Substantia nigra (tissue), 51 donors: ENCODE measurements at places on chromosomes 11 and 22.

DNA sequence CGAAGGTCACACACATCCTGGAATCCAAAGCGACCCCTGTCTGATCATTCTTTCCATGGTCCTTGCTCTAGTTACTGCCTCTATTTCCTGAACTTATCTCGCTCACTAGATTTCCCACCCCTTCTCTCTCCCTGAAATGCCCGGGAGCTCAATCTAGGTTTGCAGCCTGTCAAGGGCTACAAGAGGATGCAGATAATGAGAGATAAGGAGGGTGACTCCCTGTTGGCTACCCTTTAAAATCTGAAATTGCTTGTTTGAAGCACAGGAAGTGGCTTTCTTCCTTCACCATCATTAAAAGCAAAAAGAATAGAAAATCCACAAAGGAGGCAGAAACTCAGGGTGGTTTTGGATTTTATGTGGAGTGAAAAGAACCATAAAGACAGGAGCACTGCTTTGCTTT lies 13.0 kb upstream of the FLI1 start:
- DNase-seq: no peak

DNA sequence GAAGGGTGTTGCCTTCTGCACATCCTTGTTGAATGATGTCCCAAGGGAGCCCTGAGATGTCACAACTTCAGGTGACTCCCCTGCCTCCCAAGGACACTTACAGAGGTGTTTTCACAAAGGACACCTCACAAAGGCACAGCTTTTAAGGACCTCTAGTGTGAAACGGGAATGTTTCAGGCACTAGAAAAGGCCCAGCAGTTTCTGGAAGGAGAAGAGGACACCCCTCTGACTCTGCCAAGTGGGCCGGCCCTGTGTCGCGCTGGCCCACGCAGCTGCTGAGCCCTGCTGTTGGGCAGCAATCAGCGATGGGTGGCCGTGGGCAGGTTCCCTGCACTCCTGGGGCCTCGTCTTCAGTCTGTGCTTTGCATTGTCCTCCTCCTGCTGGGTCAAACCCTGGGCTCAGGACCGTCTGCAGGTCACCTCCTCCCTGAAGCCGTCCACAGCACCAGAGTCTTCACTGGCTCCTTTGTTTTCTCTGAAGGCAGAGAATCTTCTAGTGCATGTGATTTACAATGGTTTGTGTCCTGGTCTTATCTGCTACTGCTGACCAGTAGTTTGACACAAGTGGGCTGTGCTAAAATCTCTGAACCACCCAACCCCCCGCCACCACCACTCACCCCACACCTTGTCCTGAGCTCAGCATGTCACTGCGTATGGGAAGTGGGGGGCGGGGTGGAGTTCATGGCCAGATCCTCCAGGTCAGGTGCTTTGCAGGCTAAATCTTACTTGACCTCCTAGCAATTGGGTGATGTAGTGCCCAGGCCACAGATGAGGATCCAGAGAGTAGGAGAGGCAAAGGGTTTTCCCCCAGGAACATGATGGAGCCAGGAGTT lies 3.2 kb downstream of the LINC01488 start:
- no peak for DNase-seq

DNA sequence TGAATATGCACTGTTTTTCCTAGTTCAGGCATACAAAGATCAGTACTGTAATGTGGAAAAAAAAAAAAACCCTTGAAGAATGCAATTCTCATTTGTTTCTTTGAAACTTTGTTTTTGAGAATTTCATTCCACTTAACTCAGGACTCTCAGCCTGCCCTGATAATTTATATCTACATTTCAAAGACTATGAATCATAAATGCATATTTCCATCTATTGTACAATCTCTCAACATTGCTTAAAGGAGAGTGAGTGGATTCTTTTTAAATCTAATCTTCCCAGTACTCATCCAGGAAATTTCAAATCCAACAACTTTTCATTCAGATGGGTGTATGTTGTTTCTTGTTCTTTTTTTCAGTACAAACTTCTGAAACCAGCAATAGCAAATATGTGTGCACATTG lies 322.2 kb upstream of the DDI1 start:
- DNase-seq: no peak

- DNase-seq: no peak
Observed at GRCh38 chr22:36986242-36986821, 32.9 kb downstream of the TST start.

GRCh38 chr11:47060807-47061206 lies 115.9 kb downstream of the ARFGAP2 start:
- no peak for DNase-seq

DNA sequence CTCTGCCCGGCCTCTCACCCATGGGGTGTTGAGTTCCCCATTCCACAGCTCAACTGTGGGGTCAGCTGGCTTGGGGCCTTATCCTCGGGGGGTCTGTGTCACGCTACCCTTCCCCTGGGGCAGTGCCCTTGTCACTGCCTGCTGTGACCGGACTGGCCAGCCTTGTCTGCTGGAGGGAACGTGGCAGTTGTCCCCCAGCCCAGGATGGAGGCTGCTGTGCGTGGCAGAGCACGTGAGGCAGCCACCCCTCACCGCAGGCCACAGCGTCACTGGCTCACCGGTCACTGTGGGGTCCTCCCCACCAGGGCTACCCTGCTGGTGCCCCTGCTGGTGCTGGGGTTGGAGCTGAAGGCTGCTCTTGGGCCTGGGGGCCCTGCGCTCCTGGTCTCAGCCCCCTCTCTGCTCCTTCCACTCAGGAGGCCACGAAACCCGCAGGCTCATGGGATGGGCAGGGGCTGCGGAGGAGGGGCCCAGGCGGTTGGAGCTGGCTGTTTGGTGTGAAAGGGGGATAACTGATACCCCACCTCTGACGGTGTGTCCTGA lies 13.4 kb downstream of the BRSK2 start:
- DNase-seq: no peak

GRCh38 chr22:29031227-29032011 lies 30.2 kb downstream of the C22orf31 start:
- no peak for DNase-seq

GRCh38 chr22:46737105-46737975 lies 712 bp downstream of the CERK start:
- DNase-seq: peak; percentile 58

GRCh38 chr11:11567936-11568650 lies 53.7 kb downstream of the GALNT18 start:
- no peak for DNase-seq

DNA sequence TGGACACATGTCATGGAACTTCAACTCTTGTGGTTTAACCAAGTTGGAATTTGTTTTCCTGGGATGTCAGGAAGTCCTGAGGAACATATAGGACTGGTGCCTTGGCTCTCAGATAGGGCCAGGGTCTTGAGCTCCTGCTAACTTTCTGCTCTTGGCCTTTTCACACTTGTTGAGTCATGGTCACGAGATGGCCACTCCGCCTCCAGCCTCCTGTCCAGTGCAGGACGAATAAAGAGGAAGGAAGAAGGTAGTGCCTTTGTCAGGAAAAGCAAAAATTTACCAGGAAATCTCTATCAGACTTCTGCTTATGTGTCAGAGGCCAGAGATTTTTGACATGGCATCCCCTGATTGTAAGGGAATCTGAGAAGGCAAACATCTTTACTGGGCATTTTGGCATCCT lies 89.1 kb upstream of the ARHGAP20 start:
- DNase-seq: no peak

DNA sequence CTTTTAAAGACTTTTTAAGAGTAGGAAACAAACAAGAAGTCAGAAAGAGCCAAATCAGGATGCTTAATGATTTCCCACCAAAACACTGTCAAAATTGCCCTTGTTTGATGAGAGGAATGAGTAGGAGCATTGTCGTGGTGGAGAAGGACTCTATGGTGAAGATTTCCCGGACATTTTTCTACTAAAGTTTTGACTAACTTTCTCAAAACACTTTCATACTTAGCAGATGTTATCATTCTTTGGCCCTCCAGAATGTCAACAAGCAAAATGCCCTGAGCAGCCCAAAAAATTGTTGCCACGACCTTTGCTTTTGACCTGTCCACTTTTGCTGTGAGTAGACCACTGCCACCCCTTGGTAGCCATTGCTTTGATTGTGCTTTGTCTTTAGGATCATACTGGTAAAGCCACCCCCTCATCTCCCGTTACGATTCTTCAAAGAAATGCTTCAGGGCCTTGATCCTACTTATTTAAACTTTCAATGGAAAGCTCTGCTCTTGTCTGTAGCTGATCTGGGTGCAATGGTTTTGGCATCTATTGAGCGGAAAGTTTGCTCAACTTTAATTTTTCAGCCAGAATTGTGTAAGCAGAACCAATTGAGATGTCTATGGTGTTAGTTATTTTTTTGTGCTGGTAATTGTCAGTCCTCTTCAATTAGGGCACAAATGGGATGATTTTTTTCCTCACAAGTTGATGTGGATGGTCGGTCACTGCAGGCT lies 67.2 kb downstream of the ADM start:
- no peak for DNase-seq
